AG09319 (cell line): ENCODE measurements at places on chromosomes 2 and 18.

GRCh38 chr2:146412625-146413024 lies 1432.2 kb upstream of the ACVR2A start:
- no peak for DNase-seq

- no peak for DNase-seq
Observed at GRCh38 chr2:158602027-158602426, 145.3 kb downstream of the PKP4 start.

- no peak for DNase-seq
Observed at GRCh38 chr18:35938158-35938557, 34.3 kb upstream of the RMP24 start.

GRCh38 chr2:76953733-76954347 lies 568.3 kb downstream of the LRRTM4 start:
- no peak for DNase-seq

DNA sequence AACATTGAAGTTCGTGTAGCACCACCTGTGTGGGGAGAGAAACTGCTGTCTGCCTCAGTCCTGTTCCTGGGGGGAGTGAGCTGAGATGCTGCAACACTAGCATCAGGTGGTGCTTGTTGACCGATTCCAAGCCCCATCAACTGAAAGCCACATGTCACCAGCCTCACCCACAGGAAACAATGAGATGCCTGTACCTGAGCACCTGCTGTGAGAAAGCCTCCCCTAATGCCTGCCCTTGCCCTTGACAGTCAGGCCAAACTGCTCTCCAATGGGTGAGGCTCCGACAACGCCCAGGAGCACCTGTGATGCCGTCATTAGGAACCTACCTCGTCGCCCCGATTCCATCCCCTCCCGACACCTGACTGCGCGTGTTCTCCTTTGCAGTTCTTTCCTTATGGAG lies 104.6 kb downstream of the SMC6 start:
- DNase-seq = no peak

DNA sequence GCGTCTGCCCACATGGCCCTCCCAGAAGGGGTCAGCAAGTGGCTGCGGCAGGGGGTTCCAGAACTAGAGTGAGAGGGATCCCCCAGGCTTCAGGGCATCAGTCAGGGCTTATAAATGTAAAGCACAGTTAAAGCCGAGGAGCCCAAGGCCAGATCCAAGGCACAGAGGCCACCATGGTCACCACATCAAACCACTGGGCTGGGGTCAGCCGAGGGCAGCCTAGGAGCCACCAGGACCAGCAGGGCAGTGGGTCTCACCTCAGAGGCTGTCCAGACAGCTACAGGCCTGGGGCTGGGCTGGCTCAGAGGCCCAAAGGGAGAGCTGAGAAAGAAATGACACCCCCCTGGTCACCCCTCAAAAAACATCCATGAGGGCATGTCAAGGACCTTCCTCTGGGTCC lies 188.5 kb downstream of the INHBB start:
- no peak for DNase-seq

- DNase-seq = no peak
Observed at GRCh38 chr2:135743860-135744259, 2.2 kb downstream of the UBXN4 start.

DNA sequence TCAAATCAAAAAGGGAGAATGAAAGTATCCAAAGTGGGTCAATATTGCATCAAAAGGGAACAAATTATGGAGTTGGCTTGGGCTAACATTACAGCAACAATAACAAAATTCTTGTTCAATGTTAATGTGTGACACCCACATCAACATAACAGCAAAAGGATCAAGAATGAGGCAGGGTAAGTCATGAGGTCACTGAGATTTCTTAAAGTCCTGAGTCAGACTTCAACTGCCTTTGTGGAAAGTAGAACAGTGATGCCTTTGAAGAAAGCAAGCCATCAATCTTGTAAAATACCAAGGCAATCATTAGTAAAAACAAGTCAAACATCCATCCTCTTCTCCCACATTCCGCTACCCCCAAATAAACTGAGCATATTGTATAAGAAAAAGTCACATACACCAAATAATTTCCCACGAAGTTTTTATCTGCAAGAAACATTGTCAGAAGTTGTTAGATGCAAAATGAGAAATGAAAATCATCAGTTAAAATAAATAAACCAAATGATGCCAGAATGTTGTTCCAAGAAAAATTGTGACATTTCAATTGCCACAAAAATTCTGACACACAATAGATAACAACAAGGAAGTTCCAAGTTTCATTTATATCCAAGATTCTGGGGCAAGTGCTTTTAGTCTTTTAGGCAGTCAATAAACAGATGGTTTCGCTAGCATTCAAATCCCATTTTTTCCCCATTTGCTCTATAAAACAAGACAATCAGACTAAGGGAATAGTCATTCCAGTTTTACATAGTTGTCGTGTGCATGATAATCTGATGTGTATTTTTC lies 216.1 kb upstream of the SETBP1 start:
- DNase-seq = no peak

- no peak for DNase-seq
Observed at GRCh38 chr2:226497146-226497909, 302.3 kb downstream of the IRS1 start.

DNA sequence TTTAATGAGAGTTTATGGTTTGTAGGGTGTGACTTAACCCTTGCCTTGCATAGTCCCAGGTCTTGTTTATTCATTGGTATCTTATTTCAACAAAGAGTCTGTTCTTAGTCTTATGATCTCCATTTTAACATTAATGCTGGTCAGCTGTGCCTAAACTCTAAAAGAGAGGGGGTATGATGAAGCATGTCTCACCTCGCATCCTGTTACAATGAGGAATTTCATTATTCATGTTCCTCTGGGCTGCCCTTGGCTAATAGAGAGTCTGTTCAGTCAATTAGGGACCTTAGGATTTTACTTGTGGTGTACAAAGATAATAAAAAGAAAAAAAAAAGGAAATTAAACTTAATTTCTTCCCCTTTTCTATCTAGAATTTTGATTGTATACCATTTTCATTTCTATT lies 831.9 kb upstream of the CDH2 start:
- no peak for DNase-seq

GRCh38 chr18:46276748-46277147 lies 172.6 kb downstream of the HAUS1 start:
- DNase-seq = no peak

- DNase-seq = no peak
Observed at GRCh38 chr18:44896846-44897245, 216.2 kb downstream of the SETBP1 start.

DNA sequence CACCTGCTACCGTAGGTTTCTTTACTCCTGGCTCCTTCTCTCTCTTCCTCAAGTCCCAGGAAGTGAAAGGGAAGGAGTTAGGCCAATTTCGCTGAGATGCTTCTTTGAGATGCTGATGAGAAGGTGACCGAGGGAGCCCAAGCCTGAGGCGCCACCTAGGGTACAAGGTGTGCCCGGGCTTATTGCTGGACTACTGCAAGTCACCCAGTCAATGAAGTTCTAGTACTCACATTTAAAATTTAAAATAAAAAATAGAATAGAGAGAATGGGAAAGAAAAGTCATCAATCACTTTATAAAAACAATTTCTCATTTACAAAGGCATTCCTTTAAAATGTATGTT lies 45.3 kb downstream of the ACAA2 start:
- peak; percentile 11 for DNase-seq

GRCh38 chr2:6398421-6398820 lies 467.3 kb downstream of the CMPK2 start:
- DNase-seq = no peak

- no peak for DNase-seq
Observed at GRCh38 chr2:174106736-174107135, 141.6 kb upstream of the SP3 start.

- no peak for DNase-seq
Observed at GRCh38 chr18:59704146-59704545, 6.9 kb upstream of the CCBE1 start.

- DNase-seq = peak; percentile 44
Observed at GRCh38 chr18:59180150-59180845, 39.7 kb upstream of the GRP start.

DNA sequence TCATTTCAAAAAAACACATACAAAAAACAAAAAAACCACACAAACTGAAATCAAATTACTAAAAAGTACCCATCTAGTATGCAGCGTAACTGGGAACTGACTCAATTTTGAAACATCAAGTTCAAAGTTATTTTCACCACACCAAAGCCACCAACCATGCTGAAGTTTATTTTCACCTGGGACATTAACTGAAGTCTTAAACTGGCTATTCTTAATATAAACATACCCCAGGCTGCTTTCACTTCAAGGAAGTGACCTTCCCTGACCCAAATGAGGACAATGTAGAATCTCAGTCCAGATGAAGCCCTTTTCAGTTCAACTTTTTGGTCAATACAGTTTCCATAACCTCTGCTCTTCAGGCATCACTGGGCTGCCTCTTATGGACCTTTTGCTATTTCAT lies 84.6 kb downstream of the PIGN start:
- DNase-seq = no peak

DNA sequence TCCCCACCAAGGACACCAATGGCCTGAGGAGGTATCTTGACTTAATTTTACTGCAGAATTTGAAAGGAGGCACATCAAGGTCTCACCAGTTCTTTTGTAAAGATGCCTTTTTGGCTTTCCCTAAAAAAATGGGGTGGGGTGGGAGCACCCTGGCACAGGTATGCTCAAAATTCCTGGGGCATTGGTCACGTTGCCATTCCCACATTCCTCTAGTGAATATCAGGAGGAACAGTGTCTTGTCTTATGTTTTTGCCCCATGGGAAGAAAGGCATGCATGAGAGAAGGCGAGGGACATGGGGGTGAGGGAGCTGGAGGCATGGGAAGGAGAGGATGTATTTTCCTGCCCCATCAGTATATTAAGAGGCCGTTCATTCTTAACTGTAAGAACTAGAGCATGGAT lies 275.3 kb downstream of the CMPK2 start:
- no peak for DNase-seq

- no peak for DNase-seq
Observed at GRCh38 chr2:193153576-193153975, 958.8 kb upstream of the TMEFF2 start.

DNA sequence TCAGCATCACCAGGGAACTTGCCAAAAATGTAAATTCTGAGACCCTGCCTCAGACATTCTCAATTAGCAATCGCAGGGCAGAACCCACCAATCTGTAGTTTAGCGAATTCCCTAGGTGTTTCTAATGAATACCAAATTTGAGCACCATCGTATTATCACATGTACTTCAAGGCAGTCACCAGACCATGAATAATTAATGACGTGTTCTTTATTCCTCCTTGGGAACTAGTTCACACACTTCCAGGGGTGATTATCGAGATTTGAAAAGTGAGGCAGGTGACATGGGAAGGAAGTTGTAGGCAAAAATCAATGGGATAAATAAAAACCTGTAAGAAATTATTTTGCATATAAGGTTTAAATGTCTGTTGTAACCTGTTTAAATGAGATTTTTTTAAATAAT lies 102.5 kb upstream of the CRIM1 start:
- no peak for DNase-seq
